ENCODE measurements at places on chromosomes 2 and 18.

DNA sequence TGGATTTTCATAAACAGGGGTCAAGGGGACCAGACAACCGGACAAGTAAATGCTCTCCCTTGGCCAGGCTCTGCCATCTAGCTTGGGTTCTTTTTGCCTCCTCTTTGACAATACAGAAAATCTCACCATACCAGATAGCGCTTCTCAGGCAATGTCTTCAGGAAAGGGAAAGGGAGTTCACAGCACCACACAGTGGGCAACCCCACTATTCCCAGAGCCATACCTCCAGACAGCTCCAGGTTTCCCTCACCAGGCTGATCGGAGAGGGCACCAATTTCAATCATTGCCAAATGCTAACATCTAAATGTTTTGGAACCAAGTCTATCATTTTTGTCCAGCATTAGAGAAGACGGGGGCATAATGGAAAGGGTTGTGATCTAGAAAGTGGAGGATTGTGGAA is 28.1 kb downstream of the CCDC68 start:
- no peak for DNase-seq

DNA sequence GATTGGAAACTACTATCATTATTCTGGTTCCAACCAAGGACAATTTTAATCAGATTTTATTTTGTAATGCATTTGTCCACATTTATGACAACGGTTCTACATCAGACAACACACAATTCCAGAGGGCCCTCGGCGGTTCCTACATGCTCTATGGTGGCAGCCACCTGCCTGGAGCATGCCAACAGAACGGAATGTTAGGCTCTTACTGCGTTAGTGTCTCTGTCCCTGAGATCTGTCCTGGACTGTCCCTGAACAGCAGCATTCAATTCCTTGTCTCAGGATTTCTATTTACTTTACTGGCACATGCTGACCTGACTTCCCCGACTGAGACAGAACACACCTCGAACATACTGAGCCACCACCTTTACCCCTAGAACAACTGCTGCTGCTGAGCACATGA is 117.7 kb downstream of the CCBE1 start:
- DNase-seq, result no peak

DNA sequence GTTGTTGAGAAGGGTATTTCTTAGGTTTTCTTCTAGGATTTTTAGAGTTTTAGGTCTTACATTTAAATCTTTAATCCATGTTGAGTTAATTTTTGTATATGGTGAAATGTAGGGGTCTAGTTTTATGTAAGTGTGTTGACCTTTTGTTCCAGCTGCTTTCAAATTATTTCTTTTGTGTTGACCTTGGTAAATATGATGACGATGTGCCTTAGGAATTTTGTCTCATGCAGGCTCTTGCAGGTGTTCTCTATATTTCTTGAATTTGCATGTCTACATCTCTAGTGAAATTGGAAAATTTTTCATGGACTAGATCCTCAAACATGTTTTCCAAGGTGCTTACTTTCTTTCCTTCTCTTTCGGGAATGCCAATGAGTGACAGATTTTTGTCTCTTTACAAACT is 1609.3 kb upstream of the ZEB2 start:
- no peak for DNase-seq

- no peak for DNase-seq
Observed at GRCh38 chr18:43662657-43663056, 385.4 kb upstream of the SYT4 start.

DNA sequence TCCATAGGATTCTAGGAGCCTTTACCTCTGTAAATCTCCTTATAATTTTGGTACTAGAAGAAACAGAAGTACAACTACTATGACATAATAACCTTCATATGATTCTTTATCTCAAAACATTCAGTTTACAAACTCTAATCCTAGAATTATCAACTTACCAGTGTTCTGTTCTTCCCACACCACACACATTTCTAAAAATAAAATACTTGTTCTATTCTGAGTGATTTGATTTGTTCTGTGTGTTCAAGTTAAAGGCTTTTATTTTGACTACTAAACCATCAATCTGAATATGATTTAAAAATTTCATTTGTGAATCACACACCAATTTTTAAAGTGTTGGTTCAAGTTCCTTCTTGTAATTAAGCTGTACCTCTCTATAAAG is 16.0 kb downstream of the CYTIP start:
- no peak for DNase-seq

DNA sequence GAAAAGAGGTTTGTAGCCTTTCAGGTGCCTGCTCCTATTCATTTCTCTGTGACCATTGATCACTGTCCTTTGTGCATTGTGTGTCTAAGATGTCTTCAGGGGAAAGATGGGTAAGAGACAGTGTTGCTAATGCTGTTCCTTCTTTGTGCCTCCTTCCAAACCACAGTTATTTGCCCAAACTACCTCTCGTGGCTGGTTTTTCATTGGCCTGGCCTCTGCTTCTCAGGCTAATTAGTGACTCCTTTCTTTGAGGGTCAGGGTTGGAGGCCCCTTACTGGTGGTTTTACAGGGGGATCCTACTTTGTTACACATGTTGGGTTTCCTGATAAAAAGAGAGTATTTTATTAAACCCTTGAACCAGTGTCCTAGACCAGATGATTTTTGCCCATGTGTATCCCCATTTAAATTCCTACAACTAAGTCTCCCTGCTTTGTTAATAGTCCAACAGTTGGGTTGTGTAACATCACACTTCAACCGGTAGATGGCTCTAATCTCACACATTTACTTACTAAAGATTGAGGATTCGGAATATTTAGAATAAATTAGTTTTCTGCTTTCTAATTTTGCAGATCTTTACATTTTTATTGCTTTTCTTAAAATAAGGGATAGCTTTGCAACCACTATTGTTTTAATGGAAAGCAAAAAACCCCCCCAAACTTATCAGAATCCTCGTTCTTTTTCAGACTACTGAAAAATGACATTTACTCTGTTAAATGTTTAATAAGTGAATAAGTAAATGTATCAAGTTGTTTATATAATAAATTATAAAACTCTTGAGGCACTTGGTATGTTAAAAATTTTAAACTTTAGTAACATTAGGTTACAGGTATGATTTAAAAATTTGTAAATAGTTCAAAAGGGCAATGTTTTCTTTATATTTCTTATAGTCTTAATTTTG is 2.4 kb downstream of the MARS2 start:
- DNase-seq, result no peak

GRCh38 chr2:34705551-34706247 is 1106.6 kb upstream of the FAM98A start:
- no peak for DNase-seq

- DNase-seq, result no peak
Observed at GRCh38 chr18:58251416-58251815, 207.4 kb downstream of the NEDD4L start.

DNA sequence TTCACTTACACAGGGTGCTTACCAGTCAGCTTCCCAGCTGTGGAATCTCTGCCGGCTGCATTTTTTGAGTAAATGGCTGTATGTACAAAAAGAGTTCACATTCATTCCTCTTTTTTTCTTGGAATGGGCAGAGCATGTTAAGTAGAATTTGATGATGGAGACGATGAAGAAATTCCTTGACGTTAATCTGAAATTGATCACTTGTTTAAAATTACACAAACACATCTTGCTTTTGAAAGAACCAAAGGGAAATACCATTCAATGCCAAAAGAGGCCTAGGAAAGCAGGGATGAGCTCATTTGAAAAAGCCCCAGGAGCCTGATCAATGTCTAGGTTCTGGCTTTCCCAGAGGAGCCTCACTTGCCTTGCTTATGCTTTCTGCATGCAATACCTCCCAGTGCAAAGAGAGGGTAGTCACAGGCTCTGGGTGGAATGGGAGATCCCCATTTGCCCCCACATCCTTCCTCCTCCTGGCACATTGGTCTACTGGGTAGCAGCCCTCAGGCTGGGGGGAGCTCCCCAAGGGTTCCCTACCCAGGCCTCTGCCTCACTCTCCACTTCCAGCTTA is 12.3 kb upstream of the SMAD7 start:
- peak; percentile 41 for DNase-seq

DNA sequence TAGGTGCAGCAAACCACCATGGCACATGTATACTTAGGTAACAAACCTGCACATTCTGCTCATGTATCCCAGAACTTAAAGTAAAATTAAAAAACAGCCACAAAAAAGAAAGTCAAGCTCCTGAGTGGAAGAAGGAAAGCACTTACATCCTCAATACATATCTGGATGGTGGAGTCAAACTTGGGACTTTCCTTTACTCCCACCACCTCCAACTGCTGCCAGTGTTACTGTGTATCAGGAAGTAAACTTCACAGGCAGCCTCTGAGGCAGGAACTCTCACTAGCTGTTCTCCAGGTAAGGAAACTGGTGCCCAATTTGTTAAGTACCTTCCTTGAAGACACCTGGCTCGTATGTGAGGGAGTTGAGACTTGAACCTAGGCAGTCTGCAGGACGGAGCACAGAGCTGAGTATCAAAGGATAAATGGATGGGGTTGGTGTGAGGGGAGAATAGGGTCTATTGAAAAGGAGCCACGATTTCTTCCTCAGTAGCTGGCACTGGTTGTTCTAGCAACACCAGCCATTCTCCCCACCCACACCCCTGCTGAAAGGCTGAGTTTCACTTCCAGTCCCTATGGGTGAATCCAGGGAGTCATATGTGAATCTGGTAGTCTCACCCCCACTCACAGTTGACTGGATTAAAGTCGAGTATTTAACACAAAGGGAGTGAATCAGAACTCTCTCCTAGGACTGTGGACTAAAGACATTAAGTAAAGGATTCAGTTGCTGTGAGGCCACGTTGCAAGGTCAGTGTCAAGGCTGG is 50.0 kb upstream of the GPR39 start:
- DNase-seq, result no peak
